ENCODE measurements at places on chromosomes 6 and 20.

GRCh38 chr6:140441256-140441655, 1066.8 kb upstream of the CITED2 start:
- peak; percentile 43 for DNase-seq

DNA sequence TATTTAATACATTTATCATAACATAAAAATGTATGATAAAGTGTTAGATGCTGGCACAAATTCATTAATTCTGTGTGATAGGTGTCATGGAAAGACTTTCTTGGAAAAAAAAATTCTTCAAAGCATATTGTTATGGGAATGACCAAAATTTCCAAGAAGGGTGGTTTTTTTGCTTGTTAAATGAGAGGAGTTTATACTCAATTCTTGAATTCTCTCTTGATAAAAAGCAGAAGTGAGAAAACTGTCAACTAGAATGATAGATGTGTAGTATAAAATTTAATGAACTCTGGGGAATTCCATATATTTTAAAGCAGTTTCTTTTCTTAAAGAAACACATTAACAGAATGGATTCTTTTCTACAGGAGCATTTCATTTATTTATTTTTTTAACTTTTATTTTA, 62.0 kb upstream of the SNAP91 start:
- DNase-seq, result no peak

GRCh38 chr6:68726992-68727391, 91.9 kb downstream of the ADGRB3 start:
- no peak for DNase-seq

DNA sequence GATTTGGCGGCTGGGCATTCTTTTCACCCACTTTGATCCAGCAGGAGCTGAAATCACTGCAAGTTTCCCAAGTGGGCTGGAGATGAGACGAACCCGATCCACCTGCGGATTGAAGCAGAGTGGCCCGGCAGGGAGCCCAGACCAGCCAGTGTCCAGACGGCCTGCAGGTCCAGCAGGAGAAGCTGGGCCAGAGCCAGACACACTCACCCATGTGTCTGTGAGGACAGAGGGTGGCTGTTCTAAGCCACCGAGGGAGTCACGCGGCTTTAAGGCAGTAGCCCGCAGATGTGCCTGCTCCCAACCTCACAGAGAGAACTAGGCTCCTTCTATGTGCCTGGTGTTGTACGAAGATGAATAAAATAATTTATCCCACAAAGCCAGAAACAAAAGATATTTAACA, 200.7 kb downstream of the WDR27 start:
- DNase-seq, result no peak

DNA sequence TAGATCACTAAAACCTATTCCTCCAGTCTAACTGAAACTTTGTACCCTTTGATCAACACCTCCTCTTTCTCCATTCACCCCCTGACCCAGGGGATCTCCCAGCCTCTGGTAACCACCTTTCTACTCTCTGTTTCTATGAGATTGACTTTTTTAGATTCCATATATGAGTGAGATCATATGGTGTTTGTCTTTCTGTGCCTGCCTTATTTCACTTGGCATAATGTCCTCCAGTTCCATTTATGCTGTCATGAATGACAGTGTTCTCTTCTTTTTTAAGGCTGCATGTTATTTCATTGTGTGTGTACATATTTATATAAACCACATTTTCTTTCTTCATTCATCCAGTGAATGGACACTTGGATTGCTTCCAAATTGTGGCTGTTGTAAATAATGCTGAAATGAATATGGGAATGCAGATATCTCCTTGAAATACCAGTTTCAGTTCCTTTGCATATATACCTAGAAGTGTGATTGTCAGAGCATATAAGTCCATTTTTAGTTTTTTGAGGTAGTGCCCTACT, 57.7 kb downstream of the DHX35 start:
- no peak for DNase-seq

DNA sequence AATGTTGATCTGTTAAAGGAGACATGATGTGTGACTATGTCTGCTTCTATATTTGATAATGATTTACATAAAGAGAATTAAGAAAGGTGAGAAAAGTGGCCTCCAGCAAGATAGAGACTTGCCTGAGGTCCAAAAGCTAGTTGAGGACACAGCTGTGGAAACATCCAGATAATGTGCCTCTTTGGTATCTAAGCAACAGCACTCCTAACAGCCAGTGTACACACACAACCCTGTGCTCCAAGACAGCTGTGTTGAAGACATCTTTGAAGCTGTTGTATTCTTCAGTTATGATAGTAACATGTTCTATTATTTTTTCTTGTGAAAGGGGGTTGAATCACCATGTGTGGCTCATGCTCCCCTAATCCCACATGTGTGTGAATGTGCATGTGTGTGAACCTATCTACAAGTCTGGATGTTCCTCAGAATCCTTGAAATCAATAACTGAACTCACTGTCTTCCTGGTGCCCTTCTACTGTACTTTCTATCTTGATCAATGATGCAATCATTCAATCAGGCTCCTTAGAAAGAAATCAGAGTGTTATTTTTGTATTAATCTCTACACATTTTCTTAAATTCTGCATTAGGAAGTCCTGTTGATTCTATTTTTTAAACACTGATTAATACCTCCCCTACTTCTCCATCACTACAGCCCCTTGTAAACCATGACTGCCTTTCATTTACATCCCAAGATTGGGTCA, 116.7 kb upstream of the SSTR4 start:
- no peak for DNase-seq

- DNase-seq, result no peak
Measured at GRCh38 chr20:32004963-32005362, 5.3 kb upstream of the CCM2L start.

- DNase-seq, result no peak
Measured at GRCh38 chr20:48818481-48818987, 9.3 kb downstream of the PREX1 start.
